ENCODE measurements at places on chromosomes 6 and 20.

- DNase-seq: no peak
Measured at GRCh38 chr20:34547844-34548613, 10.5 kb upstream of the MAP1LC3A start.

DNA sequence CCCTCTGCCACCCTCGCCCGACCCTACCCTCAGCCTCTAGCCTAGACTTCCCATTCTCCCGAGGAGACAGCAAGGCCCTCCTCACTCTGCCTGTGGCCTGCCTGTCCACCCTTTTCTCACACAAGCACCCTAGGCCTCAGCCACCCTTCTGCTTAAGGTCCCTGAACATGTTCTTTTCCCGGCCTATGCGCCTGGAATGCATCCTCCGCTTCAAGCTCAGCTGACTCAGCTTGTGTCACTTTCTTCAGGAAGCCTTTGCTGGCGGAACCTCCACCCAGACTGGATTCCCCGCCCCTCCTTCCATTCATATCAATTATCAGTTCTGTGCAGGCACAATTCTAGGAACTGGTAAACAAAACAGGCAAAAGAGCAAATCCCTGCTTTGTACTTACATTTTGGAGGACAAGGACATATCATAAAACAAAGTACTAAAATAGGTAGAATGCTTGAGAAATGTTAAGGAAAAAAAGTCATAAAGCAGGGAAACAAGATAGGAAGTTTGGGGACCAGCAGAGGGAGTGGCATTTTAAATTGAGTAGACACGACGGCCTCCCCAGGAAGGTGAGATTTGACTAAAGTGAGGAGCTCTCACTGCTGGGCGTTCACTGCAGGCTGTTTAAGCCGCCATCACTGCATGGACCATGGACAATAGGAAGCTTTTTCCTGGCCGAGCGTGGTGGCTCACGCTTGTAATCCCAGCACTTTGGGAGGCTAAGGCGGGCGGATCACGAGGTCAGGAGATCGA lies 17.9 kb upstream of the SNHG17 start:
- DNase-seq: peak; percentile 36

DNA sequence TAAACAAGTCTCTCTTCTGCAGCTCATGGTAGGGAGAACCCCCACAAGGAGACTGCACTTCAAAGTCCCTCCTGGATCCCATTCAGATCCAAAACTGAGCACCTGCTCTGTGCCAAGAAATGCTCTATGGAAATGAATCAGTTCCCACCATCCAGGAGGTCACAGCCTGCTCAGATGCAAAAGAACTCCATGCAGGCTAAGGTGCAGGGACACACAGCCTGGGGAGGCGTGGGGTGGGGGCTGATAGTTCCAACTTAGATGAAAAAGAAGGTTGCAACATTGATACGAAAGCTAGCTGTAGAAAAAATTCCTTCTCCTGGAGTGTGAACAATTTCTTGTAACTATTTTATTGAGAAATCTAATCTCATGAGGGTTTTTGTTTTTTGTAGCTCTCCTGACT lies 111.0 kb upstream of the TMEM170B start:
- no peak for DNase-seq

- DNase-seq: no peak
Measured at GRCh38 chr20:62300319-62300718, 2.5 kb upstream of the ADRM1 start.

GRCh38 chr6:81770381-81770780 lies 17.9 kb upstream of the TENT5A start:
- no peak for DNase-seq

DNA sequence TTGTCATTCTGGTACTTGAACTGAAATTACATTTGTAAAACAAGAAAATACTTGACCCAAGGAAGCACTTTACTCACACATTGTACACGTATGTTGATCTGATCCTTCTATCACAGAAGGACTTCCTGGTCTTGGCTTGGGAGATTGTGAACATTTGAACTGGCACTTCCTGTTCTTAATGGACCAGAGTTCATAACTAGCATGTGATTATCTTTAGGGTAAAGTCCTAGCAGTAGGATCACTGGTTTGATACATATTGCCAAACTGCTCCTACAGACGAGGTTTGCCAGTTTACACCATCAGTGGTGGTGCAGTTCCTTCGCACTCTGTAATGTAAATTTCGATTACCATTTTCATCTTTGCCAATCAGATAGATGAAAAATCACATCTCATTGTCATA lies 12.7 kb downstream of the HECA start:
- DNase-seq: no peak

- DNase-seq: no peak
Measured at GRCh38 chr20:46025376-46025783, 3.6 kb upstream of the SLC12A5 start.

DNA sequence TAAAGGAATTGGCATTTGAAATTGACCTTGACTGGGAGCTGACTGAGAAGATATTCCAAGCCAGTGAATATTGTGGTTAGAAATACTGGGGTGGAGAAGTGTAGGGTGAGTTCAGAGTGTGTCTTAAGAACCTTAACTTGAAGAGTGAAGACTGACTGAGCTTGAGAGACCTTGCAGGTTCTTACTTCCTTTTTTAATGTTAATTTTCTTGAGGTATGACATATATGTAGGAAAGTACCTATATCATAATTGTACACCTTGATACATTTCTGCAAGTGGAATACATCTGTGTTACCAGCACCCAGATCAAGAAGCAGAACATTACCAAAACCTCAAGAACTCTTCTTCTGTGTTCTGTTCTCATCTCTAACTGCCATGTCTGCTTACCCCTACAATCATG lies 11.0 kb downstream of the DHX35 start:
- DNase-seq: no peak

DNA sequence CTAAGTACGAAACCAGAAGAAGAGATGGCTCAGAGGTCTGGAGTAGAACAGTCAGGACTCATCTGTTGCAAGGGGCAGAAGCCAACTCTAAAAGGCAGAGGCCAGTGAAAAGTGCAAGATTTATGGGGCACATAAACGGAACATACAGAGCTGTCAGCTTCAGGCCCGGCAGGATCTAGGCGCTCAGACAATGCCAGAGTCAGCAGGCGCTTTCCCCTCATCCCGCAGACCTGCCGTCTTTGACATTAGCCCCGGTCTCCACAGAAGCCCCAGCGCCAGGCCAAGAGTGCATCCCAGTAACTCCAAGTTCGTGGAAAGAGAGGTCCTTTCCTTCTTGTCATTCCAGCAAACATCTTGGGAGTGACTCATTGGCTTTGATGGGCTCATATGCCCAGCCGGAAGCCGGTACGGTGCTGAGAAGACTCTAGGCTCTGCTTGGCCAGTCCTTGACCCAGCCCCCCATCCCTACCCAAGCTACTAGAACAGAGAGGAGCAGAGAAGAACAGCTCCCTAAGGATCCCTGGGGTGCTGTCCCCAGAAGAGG lies 260.9 kb downstream of the TAF4 start:
- no peak for DNase-seq

DNA sequence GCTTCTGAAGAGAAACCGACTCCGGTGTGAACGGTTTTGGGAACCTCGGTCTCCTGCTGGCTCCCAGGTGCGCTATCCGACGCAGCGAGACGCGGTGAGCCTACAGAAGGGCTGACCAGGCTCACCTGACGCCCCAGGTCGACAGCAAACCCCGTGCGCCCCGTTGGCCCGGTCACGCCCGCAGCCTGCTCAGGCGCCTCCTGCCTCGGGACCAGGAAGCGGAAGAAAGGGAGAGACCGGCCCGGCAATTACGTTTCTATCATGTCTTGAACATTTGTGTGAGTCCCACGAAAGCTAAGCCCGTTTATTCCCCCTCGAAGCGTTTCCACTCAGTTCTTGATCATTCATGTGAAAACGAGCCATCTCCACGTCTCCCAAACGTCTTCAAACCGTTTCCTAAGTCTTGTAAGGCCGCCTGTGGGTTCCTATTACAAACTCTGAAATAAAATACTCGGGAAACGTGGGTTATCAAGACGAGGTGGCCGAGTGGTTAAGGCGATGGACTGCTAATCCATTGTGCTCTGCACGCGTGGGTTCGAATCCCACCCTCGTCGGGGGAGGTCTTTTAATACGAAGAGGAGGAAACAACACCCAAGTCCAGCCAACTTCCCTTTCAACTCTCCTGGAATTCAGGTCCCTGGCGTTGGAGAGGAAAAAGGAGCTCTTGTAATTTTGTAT lies 150.5 kb upstream of the PRSS16 start:
- DNase-seq: peak; percentile 6

DNA sequence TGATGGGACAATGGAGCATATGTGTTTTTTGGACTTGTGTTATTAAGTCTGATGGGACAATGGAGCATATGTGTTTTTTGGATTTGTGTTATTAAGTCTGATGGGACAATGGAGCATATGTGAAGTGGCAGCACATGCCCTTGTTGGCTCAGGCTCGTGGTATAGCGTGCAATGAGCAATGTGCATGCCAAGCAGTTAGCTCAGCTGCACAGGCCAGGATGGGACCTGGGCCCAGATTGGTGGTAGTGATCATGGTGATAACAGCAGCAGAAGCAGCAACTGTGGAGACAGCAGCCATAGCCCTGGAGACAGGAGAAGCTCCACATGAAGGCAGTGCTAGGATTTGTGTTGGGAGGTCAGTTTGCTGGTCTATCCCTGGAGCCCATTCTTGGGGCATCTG lies 61.1 kb downstream of the IL20RA start:
- no peak for DNase-seq
